ENCODE measurements at places on chromosomes 2 and 18.

GRCh38 chr2:235639428-235639773 lies 145.6 kb downstream of the AGAP1 start:
- no peak for DNase-seq

DNA sequence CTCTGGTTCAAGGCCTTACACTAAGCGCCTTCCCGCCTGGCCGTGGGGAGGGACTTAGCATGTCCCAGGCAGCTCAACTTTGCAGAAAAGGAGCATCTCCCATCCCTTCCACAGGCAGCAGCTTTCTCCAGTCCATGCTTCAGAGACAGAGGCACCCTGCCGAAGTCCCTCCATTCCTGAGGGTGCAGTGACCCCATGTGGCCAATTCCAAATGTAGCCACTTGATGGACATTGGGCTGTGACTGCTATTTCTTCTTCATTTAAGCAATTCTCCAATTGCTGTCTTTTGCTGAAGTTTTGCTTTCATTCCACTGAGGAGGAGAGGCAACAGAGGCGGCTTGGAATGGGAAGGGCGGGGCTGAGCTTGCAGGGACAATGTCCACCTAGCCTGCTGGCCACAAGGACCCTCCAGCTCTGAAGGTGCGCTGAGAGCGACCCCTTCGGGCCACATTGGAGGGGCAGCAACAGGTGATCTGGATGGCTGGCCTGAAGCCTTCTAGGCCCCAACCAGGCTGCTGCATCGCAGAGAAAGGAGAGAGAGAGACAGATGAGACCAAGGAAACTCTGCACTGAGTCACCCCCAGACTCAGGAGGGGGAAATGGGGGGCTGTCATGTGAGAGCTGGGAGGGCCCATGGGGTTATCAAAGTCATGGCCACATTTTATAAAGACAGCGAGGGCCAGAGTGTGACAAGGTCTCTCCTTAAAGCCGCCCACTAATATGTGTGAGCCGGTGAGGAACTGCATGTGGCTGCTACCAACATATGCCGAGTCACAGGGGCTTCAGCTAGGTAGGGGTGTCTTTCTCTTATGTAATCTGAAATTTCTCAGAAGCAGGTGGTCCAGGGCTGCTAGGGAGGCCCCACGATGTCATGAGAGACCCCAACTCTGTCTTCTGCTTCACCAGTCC lies 61.3 kb downstream of the LONRF2 start:
- DNase-seq: no peak

- no peak for DNase-seq
These were observed 8.0 kb upstream of the ITGB6 start for GRCh38 chr2:160207804-160208654.

- DNase-seq: no peak
These were observed 110.5 kb downstream of the GATA6 start for GRCh38 chr18:22279741-22280452.

DNA sequence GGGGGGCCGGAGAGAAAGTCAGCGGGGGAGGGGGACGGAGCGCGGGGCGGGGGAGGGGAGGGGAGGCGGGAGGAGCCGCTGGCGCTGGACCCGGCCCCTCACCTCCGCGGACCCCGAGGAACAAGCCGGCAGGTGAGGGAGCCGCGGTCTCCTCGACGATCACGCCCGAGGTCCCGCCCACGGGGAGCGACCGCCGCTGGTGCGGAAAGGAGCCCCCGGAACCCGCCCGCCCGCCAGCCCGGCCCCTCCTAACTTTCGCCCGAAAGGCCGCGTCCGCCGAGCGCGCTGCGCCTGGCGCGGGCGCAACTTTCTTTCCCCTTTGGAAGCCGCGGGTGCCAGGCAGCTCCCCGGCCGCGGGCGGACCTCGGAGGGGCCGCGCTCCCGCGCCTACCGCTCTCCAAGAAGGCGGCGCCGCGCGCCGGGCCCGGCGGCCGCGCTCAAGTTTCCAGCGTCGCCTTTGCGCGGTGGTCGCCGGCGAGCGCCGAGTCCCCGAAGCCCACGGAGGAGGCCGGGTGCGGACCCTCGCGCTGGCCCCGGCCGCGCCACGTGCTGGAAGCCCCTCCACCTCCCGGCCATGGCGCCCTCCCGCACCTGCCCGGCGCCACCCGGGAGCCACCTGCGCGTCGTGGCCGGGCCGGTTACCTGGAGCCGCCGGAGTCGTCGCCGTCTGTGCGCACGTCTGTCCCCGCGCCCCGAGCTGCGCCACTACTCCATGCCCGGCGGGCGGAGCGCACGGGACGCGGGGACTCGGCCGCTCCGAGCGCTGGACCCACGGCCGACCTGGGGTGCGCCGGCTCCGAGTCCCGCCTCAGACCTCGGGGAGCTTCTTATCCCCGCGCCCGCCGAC lies at the start of gene ALKAL2:
Gene ALKAL2, minus strand, starts transcription at position 181 of the 847 bp plus-strand sequence. CDS start 256 bp downstream, outside the sequence.
- DNase-seq: no peak

- DNase-seq: no peak
These were observed 213.1 kb upstream of the GULP1 start for GRCh38 chr2:188078534-188078933.

- DNase-seq: no peak
These were observed 76.0 kb downstream of the TNS1 start for GRCh38 chr2:217926801-217927200.

- DNase-seq: no peak
These were observed 455.2 kb downstream of the THSD7B start for GRCh38 chr2:137220438-137220993.

DNA sequence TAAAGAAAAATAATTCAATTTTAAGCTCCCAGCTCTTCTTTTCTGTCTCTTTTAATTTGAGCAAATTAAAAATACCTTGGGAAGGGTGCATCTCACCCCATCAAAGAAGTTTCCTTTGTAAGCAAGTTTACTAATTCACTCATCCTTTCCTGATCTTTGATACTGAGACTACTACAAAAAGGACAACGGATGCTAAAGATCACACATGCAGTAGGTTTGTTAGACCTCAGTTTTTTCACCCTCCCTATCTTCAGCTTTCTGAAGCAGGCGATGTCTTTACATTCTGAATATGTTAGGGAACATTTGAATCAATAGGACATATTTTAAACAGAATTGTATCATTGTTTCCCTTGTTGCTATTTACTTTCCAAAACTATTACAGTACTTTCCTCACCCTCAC lies 6.0 kb upstream of the HNRNPLL start:
- no peak for DNase-seq

GRCh38 chr2:240013343-240013742 lies 11.8 kb downstream of the NDUFA10 start:
- no peak for DNase-seq

DNA sequence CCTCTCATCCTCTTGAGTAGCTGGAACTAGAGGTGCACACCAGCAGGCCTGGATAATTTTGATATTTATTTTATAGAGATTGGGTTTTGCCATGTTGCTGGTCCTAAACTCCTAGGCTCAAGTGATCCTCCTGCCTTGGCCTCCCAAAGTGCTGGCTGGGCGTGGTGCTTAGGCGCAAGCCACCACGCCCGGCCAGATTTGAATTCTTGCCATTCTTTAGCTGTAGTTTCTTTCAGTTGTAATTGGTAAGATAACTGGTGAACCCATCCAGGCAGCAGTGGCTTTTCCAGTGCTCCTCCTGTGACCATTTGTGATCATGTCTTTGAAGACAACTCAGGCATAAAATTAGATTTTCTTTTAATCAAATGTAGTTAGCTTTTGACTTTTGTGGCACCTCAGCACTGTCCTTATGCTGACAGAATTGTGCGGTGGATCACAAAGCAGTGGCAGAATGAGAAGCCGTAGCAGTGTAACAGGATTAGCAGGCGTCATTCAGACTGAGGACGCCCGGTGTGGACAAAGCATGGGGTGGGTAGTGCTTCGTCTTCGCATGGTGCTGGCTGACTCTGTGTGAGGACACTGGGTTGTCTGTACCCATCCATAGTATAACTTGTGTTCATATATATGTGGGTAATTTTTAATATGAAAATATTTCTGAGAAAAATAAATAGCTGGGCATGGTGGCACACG lies 30.0 kb upstream of the TOGARAM2 start:
- DNase-seq: no peak

DNA sequence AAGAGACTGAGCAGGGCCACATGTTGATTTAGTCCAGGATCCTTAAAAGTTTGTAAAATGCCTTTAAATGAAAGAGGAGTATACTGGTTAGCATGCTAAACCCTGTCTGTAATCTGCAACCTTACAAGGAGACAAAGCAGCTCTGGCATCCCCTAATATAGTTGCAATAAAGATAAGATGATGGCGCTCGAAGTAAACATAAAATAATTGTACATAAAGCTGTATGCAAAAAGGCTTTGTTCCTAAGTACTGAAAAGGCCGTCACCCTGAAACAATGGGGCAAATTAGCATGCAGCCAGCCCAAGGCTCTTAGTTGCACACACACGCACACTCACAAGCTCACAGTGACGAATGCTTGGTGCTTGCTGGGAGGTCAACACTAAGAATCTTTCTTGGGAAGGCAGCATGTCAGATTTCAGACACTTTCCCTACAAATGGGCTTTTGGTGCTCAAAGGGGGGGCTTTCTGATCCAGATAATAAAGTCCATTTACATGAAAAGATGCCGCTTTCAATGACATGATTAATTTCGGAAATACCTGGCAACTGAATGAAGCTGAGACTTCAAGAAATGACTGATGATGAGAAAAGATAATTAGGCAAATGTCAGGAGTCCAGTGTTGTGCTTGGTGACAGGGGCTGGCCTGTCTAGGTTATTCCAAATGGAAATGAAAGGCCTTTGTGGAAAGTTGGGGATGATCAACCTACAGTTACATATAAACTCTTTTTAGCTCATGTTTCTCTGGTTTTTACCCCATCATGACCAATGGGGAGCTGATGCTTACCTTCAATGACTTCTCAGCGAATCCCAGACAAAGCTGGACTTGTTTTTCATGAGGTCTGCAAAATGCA lies 370.3 kb downstream of the MEIS1 start:
- DNase-seq: no peak

DNA sequence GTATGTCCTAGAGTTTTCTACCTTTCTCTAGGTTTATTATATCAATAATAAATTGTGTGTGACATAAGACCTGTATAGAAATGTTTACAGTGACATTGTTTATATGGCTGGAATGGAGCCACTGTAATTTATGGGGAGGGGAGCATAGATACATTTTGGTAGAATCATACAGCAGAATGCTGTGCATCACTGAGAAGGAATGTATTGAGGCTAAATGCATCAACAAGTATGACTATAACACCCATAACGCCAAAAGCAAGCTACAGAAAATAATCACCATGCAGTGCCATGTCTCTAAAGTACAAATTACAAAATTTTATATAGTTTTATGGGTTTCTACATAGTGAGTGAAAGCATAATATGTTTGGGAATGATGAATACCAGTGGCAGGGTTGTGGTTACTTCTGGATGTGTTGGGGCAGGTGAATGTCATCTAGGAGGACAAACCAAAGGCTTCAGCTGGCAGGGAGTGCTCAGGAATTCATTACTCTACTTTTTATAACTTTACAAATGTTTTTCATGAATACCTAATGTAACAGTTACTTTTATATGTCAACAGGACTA lies 226.0 kb upstream of the NETO1 start:
- DNase-seq: no peak

- no peak for DNase-seq
These were observed 187.2 kb downstream of the INO80D start for GRCh38 chr2:205898744-205899143.

DNA sequence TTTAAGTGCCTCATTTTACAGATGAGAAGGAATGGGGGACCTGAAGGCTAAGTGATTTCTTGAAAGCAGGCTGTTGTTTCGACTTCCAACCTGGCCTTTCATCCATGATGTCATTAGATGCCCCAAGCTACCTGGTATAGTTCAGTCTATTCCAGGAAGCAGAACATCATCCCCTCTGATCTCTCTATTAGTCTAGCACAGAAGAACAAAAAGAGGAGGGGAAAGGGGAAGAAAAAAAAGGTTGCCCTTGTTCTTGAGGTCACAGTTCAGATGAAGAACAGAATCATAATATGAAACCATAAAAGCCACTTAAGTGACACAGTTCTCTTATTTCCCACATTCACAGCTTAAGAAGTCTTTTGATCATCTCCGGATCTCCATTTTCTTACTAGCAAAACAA lies 386.2 kb upstream of the HNRNPA3 start:
- DNase-seq: no peak

All from GDM1 (cell line).